ENCODE measurements at places on chromosomes 1 and 21.

DNA sequence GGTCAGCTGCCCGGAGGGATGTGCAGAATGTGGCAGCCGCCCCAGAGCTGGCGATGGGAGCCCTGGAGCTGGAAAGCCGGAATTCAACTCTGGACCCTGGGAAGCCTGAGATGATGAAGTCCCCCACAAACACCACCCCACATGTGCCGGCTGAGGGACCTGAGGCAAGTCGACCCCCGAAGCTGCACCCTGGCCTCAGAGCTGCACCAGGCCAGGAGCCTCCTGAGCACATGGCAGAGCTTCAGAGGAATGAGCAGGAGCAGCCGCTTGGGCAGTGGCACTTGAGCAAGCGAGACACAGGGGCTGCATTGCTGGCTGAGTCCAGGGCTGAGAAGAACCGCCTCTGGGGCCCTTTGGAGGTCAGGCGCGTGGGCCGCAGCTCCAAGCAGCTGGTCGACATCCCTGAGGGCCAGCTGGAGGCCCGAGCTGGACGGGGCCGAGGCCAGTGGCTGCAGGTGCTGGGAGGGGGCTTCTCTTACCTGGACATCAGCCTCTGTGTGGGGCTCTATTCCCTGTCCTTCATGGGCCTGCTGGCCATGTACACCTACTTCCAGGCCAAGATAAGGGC, 33.5 kb upstream of the LHX4 start:
- no peaks in the 10 kb centered on the region for H3K36me3 ChIP-seq
- no peak overlapping the region for H3K27ac ChIP-seq
- peaks cover 12% of the 10 kb centered on the region for H3K4me1 ChIP-seq
- H3K27me3 ChIP-seq = no peaks in the 10 kb centered on the region
- no peak overlapping the region for H3K4me3 ChIP-seq
- no peak for DNase-seq

GRCh38 chr1:7539769-7540175, 231.3 kb upstream of the VAMP3 start:
- no peak overlapping the region for H3K27ac ChIP-seq
- no peaks in the 10 kb centered on the region for H3K4me1 ChIP-seq
- no peak overlapping the region for H3K4me3 ChIP-seq
- DNase-seq = peak; percentile 63

DNA sequence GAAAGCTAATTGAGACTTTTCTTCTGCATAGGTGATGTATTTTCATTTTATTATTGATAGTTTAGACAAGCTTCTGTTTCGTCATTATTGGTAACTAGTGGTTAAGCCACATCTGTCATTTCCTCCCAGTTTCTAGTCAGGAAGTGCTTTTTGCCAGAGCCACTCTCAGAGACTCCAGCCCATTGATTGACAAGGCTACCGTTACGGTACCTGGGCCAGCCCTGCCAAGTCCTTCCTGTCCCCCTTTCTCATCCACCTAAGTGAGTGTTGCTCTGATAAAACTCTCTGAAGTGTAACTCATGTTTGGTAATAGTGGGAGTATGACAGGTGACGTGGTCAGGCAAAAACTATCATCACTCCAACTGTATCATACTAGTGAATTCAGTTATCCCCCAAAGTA, 29.6 kb upstream of the AGL start:
- no peak overlapping the region for H3K4me3 ChIP-seq
- no peaks in the 10 kb centered on the region for H3K36me3 ChIP-seq
- peak; percentile 61 for DNase-seq
- H3K27me3 ChIP-seq = no peaks in the 10 kb centered on the region

DNA sequence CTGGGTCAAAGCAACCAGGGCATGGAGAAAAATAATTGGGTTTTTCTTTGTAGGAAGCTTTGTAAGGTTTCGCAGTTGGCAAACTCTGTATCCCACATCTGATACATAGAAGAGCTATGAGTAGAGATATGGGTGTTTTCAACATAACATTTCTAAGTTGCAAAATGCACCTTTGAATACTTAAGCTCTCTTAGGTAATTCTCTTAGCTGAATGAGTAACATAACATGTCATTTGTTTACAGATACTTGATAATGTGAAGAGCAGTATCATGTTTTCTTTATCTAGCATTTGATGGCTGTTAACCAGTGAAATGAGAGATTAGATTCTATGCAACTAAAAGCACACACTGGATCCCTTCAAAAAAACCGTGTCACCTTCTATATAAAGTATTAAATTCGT, 21.6 kb downstream of the RAVER2 start:
- no peak overlapping the region for H3K27ac ChIP-seq
- peaks cover 6% of the 10 kb centered on the region for H3K4me1 ChIP-seq
- H3K4me3 ChIP-seq = no peak overlapping the region
- peaks cover 5% of the 10 kb centered on the region for H3K36me3 ChIP-seq

GRCh38 chr1:79827446-79827845, 820.9 kb upstream of the ADGRL4 start:
- no peak overlapping the region for H3K27ac ChIP-seq
- DNase-seq = no peak
- H3K27me3 ChIP-seq = no peaks in the 10 kb centered on the region
